Stimulated activated CD8-positive, alpha-beta memory T cell treated with anti-CD3 and anti-CD28 coated beads, Interleukin-15, amount 100 ng/mL, for 4 hours (primary cell): ENCODE measurements at places on chromosomes 5 and 9.

- no peak for DNase-seq
Measured at GRCh38 chr9:85004818-85005413, 335.4 kb downstream of the NTRK2 start.

- DNase-seq, result no peak
Measured at GRCh38 chr5:87340716-87341115, 72.0 kb downstream of the CCNH start.

DNA sequence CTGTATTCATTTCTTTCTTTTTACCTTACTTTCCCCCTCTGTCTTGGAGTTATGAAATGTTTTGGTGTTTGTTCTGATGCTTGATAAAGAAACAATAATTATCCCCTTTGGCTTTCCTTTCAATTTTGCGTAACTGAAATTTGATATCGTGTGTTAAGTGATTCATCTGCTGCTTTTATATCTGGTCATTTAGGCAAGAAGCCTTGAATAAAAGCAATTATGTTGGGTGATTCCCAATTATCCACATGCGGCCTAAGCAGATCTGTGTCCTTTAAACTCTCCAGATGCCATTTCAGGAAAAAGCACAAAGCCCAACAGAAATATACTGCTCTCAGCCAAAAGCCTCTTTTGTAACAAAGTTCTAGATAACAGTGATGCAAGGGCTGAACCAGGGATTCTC is 92.8 kb downstream of the TAF11L14 start:
- no peak for DNase-seq

- no peak for DNase-seq
Measured at GRCh38 chr9:89461265-89461664, 36.6 kb downstream of the SEMA4D start.

DNA sequence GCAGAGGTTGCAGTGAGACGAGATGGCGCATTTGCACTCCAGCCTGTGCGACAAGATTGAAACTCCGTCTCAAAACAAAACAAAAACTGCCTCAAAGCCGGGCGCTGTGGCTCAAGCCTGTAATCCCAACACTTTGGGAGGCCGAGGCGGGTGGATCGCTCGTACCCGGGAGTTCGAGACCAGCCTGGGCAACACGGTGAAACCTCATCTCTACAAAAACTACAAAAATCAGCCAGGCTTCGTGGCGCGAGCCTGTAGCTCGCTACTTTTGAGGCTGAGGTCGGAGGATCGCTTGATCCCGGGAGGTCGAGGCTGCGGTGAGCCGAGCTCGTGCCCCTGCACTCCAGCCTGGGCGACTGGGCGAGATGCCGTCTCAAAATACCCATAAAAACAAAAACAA is 988 bp downstream of the GFM2 start:
- DNase-seq, result no peak

DNA sequence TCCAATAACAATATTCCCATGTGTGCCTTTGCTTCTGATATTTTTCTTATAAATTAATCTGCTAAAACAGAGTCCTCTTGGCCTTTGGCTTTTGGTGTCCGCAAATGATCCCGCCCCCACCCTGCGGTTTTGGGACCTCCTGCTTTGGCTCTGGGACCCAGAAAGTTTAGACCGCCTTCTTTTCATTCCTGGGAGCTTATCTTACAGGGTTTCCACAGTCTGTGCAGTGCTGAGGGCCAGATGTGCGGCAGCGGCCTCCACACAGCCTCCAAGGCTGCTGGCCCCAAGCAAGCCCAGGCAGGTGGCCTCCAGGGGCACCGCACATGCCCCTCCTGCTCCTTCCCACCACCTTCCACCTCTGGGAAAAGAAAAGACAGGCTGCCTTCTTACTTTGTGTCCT is 191.5 kb downstream of the ERCC6L2 start:
- no peak for DNase-seq

DNA sequence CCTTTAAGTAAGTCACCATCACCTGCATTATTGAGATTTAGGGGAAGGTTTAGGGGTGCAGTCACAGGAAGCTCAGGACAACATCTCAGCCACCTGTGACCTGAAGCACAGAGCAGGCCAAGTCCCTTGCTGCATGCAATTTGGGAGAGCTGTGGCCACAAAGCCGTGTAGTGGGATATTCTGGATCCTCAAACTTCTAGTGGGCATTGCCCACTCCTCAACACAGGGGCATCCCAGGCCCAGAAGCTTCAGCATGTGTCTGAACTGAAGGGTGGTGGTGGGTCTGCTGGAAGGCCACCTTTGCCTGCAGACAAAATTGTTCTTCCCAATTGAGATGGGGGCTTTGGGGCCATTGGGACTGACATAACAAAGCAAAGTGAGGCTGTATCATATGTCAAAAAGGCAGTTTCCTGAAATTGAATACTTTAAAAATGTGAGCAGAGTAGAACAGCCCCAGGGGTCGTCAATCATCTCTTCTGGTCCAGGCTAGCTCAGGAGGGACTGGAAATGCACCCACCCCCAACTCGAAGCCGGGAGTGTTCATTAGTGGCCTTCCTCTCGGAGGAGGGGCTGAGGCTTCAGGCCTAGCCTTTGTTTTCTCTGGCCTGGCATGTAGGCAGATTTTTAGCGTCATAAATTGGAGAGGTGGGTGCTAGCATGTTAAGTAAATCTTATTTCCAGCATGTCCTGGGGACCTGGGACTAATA is 2.8 kb upstream of the GADD45G start:
- no peak for DNase-seq

GRCh38 chr9:17900606-17901005 is 321.7 kb downstream of the SH3GL2 start:
- DNase-seq, result no peak

DNA sequence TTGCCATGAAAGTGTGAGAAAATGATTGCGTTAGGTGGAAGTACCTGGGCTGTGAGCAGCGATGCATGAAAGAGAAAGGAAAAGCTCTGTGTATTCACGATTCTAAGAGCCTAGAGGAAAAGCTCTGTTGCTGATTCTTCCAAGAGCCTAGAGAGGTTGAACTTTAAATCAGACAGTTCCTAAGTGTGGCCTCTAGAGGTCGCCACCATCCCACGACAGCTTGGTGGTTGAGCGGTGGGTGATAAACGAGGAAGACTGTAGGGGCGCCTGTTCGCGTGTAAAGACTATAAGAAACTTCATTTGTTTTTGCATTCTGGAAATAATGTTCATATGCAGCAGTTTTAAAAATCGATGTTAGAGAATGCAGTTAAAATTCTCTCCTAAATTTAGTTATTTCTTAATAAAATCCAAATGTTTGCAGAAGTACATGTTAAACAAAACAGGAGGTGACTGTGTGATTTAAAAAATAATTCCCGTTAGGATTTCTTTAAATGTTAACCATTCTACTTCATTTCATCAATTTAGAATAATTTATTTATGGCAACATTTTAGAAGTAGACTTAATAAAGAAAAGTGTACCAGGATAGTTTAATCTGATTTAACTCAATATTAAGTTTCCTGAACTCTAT is 107.7 kb downstream of the TENT4A start:
- no peak for DNase-seq

DNA sequence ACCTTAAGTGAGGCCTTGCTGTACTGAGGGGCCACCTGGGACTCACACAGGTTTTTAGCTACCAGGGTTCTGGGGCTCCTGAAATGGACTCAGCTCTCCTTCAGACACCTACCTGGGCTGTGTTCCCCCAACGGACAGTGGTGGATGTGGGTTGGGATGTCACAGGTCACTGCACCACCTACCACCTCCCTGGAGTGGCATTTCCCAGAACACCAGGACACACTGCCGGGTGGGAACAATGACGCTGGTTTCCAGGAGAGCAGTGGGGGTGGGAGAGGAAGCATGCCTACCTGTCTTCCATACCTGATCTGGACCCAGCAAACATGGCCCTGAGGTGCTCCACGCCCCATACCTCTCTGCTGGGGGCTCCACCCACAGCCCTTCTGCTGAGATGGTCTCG is 20.9 kb downstream of the ERGIC1 start:
- DNase-seq, result no peak

- DNase-seq, result no peak
Measured at GRCh38 chr5:124662181-124662781, 84.2 kb downstream of the ZNF608 start.
